Naive thymus-derived CD4-positive, alpha-beta T cell (primary cell): ENCODE measurements at places on chromosomes 5 and 9.

- no peak for DNase-seq
Measured at GRCh38 chr5:109997161-109997560, 307.4 kb downstream of the MAN2A1 start.

GRCh38 chr5:135628771-135629563 lies 50.2 kb upstream of the CXCL14 start:
- DNase-seq = no peak

GRCh38 chr9:105496826-105497225 lies 49.0 kb downstream of the FSD1L start:
- no peak for DNase-seq

DNA sequence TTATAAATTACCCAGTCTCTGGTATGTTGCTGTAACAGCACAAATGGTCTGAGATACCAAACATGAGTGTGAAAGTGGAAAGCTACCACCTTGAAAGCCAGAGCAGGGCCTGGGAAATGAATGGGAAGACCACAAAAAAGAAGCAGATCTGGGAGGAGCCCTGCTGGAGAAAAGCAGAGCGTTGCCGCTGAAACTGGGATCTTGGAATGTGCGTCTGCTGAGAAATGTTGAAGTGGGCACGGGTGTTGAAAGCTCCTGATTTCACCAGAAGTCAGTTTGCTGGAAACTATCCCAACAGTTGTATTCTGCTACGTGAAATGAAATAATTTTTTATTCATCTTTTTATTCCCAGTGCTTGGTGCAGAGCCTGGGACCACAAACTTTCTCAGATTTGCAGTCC lies 40.0 kb downstream of the NUDT12 start:
- DNase-seq = no peak

DNA sequence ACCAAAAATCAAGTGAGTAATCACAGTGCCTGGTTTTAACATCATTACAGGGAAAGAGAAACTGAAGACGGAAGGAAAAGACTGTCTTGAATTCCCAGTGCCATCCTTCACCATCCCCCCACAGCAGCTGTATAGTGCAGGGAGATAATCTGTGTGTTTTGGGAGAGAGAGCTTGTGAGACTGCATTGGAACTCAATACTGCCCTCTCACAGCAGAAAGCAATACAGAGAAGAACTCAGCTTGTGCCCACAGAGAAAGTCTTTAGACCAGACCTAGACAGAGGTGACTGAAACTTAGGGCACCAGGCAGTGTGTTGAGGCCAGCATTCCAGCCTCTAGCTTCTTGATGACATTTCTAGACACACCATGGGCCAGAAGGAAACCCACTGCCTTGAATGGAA lies 754.7 kb upstream of the CDH6 start:
- no peak for DNase-seq

DNA sequence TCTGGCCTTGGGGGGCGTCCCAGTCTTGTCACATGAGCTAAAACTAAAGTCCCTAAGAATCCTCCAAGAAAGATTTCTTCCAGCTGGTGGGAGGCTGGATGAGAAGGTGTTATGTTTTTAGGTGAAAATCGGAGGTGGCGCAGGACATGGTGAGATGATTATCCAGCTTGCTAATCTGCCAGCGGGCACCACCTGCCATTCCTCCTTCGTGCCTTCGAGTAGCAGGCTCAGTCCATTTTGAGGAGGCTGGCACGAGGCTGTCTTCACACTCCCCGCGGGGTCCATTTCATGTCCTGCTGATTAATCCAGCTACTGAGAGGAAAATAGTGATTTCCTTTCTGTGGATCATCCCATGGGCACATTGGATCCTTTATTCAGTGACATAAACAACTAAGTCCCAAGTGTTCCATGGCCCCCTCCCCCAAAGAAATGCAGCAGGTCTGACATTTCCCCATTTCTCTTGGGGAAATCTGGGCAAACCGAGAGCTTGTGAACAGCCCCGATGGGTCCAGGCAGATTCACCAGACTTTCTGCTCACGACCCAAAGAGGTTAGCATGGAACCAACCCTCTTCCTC lies 38.2 kb upstream of the EXOC3 start:
- DNase-seq = no peak

- no peak for DNase-seq
Measured at GRCh38 chr5:145660897-145661640, 174.1 kb downstream of the PRELID2 start.

- DNase-seq = no peak
Measured at GRCh38 chr5:172383191-172383802, 71.0 kb downstream of the SH3PXD2B start.

DNA sequence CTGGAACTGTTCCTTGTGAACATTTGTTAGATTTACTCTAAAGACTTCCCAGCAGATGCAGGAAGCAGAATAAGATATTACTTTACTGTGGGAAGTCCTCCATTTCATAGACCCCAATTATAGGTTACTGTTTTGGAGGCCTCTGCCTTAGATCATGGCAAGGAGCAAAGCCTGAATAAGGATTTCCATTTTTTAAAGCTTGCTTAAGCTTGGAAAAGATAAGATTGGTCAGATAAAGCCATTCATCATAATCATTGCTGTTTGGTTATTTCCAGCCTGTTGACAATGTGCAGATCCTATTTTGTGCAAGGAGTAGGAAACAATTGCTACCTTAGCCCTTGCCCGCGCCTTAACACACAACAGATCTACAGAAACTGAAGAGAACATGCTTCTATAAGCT lies 129.5 kb upstream of the ITGA1 start:
- no peak for DNase-seq

GRCh38 chr9:110785166-110785565 lies 116.6 kb downstream of the MUSK start:
- no peak for DNase-seq

DNA sequence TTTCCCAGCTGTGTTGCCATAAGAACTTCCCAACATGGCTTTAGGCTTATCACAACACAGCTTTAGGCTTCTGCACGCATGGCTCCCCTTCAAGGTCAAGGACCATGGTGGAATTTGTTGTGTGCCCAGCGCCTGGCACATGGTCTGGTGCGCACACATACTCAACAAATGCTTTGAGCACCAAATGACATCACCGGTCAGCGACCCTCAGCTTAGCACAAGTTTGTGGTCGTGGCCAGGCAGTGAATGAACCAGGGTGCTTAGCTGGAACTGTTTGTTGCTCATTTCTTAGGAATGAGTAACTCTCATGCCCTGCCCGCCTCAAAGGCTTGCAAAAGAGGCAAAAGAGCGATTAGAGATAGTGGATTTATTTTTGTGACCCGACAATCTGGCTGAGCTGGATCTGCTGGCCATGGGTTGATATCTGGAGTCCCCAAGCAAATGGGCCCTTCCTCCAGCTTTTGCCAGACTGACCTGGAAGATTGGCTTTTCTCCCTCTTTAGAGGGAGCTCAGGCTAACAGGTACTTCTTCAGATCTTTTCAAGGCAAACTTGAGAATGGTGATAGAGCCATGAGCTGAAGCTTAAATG lies 58.9 kb downstream of the DAP start:
- DNase-seq = no peak

DNA sequence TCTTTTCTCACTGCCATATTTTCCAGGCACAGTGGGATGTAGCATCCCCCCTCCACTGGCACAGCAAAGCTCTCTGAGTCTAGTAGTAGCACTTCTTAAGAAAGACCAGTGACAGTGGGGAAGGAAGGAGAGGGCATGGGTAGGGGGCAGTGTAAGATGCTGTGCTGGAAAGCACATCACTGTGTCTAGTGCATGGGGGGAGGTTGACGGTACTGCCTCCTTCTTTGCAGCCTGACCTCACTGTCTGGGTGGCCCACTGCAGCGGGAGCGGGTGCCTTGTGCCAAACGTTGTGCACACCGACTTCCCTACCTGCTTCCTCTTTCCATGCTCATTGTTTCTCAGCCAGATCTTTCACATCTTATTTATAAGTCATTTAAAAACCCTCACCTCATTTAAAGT lies 91.8 kb downstream of the PDE8B start:
- DNase-seq = no peak

DNA sequence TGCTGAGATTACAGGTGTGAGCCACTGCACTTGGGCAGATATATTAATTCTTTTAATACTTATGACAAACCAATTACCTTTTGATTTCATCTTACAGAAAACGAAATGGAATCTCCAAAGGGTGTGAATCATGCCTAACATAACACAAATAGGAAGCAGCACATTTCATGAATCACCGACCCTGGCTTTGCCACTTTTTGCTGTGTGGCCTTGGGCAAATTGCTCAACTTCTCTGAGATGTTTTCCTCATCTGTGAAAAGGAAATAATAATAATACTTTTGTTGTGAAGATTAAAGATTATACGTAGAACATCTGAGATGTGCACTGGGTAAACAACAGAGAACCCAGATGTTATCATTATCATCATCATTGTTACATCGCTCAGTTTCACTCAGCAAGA lies 50.7 kb upstream of the FREM1 start:
- no peak for DNase-seq

- no peak for DNase-seq
Measured at GRCh38 chr5:98791001-98791519, 17.6 kb downstream of the RGMB start.

- DNase-seq = no peak
Measured at GRCh38 chr5:135185481-135186065, 151.5 kb upstream of the PITX1 start.

DNA sequence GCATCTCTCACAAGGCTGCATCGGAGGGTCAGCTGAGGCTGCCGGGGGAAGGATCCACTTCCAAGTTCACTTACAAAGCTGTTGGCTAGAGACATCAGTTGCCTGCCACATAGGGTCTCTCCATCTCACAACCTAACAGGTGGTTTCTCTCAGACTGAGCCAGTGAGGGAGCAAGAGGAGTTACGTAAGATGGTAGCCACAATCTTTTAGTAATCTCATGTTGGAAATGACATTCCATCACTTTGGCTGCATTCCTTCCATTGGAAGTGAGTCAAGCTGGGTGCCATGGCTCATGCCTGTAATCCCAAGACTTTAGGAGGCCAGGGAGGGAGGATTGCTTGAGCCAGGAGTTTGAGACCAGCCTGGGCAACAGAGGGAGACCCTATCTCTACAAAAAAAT lies 7.4 kb upstream of the GRK6 start:
- DNase-seq = no peak

DNA sequence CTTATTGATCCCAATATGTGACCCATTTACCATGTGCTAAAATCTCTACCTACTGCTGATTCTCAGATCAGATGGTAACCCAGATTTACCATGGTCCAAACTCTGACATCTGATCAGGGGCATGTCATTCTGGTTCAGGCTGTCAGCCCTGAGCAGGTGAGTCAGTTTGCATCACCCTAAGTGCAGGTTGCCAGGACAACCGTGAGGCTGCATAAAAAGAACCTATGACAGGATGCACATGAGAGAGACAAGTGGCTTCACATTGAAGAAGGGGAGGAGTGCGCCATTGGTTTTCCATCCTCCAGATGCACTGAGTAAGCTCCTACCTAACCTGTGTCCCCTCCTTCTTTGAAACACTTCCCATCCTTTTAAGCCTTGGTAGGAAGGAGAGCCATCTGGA lies 801 bp upstream of the PRSS3 start:
- DNase-seq = no peak

DNA sequence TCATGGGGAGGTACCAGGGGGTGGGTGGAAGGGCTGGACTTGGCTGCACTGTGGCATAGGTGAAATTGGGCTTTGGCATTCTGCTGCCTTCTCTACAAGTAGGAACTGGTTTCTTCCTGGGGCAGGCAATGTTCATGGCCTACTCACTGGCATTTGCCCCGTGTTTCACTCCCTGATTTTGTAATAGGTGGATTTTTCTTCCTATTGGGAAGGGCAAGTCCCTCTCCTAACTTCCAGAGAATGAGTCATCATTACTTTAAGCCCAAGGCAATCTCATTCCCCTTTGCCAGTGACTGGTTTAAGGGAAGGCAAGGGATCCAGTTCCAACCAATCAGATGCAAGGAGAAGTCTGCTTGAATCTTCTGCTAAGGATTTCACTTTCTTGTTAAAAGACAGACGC lies 67.9 kb upstream of the ANKRD55 start:
- no peak for DNase-seq

DNA sequence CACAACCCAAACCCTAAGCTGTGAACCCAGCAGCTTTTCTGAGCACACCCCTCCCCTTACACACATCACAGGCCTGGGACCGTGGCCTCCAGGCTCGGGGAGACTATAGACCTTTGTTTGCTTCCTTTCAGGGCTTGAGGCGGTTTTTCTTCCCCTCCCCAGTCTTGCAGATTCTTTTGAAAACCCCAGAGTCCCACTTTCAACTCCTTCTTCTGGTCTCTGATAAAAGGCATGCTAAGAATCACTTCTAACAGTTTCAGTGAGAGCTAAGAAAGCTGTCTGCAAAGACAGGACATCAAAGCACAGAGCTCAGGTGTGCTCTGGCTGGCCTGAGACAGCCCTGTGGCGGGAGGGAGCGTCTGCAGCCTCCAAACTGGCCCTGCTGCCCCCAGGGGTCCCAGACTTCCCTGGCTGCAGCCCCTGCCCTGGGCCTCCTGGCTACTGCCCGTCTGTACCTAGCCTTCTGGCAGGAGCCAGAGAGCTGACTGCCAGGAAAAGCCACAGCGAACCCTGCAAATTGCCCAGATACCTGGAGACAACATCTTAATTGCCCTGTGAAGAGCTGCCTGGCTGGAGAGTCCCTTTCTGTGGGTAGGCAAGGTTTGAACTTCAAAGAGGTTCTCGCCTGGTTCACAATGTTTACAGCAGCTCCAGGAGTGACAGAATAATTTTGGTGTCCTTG lies 138.9 kb downstream of the GADD45G start:
- DNase-seq = peak; percentile 51

- no peak for DNase-seq
Measured at GRCh38 chr9:122349201-122349600, 21.6 kb upstream of the PTGS1 start.

DNA sequence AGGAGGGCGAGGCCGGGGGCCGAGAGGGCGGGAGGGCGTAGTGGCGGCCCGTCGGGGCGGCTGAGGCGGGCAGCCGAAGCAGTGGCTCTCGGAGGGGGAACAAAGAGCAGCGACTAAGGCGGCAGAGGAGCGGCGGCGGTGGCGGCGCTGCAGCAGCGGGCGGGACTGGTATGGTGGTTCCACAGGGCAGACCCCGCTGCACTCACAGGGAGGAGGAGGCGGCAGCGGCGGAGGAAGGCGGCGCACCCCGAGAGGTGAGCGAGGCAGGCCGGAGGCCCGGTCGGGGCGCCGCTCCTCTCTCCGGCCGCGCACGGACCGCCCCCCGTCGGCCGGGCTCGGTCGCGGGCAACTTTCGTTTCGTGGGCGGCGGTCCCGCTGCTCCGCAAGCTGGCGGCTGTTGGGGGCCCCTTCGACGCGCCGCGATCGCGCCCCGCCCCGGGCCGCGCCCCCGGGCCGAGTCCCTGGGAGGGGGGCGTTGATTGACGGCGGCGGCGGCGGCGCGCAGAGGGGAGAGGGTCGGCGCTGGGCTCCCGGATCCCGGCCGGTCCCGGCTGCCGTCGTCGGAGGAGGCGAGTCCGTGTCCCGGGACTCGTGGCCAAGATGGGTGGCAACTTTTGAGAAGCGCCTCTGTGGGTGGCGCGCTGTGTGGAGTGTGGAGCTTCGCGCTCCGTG lies 467 bp downstream of the CNOT6 start:
- DNase-seq = no peak

- DNase-seq = no peak
Measured at GRCh38 chr9:33728613-33729012, 66.7 kb upstream of the PRSS3 start.

DNA sequence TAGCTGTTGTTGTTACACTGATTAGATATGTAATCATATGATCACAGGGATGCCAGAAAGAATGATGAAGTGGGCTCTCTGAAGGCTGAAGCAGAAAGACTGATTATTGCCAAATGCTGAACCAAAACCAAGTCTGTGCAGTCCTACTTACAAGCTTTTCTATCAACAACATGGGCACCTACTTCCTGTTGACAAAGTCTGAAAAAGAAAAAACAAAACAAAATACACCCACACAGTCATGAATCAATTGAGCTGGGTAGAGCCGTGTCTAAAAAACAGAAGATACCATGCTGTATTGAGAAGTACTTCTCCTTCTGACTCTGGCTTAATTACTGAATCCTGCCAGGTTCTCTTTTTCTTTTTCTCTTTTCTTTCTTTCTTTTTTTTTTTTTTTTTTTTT lies 363.4 kb downstream of the RAB3C start:
- DNase-seq = no peak
